ENCODE measurements at places on chromosomes 16 and 17.

GRCh38 chr16:83968306-83968851, 335 bp downstream of the NECAB2 start:
- DNase-seq = no peak
- H3K4me1 ChIP-seq = peaks cover 3% of the 10 kb centered on the region
- no peak overlapping the region for H3K27ac ChIP-seq
- H3K4me3 ChIP-seq = no peak overlapping the region
- H3K36me3 ChIP-seq = peaks cover 3% of the 10 kb centered on the region

- H3K4me3 ChIP-seq = no peak overlapping the region
- H3K4me1 ChIP-seq = peaks cover 12% of the 10 kb centered on the region
- peaks cover 2% of the 10 kb centered on the region for H3K27me3 ChIP-seq
- H3K27ac ChIP-seq = no peak overlapping the region
Observed at GRCh38 chr16:12798846-12799245, 4.8 kb downstream of the CPPED1 start.

DNA sequence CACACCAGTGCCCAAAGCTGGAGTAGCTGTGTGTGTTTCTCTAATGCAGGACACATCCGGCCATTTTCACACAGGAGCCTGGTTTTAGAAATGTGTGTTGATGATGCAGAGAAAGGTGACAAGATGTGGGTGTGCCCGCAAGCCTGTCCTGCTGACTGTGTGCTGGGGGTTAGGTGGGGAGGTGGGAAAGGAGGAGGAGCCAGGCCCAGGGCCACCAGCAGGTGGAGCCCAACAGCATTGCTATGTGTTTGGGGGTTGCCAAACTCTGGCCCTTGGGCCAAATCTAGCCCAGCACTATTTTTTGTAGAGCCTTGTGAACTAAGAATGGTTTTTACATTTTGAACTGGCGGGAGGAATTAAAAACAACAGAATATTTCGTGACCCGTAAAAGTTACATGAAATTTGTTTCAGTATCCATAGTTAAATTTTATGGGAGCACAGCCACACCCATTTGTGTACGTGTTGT, 61.7 kb upstream of the LGALS9 start:
- H3K27me3 ChIP-seq = no peaks in the 10 kb centered on the region
- no peaks in the 10 kb centered on the region for H3K36me3 ChIP-seq
- no peak for DNase-seq

GRCh38 chr17:64250233-64250835, 12.7 kb downstream of the TEX2 start:
- H3K36me3 ChIP-seq = peaks cover 4% of the 10 kb centered on the region
- H3K27ac ChIP-seq = no peak overlapping the region
- peaks cover 19% of the 10 kb centered on the region for H3K4me1 ChIP-seq
- no peak for DNase-seq
- H3K27me3 ChIP-seq = no peaks in the 10 kb centered on the region

DNA sequence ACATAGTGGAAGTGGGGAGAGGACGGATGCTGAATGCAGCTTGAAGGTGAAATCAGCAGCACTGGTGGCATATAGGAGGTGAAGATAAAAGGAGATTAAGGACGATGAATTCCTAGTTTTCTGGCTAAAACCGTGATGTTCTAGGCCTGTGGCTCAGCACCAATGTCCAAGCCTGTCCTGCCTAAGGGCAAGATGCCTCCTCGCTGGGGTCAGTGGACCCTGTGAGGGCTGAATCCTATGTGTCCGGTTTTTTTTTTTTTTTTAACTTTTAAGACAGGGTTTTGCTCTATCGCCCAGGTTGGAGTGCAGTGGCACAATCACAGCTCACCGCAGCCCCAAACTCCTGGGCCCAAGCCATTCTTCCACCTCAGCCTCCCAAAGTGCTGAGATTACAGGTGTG, 12.8 kb downstream of the CPNE2 start:
- no peaks in the 10 kb centered on the region for H3K36me3 ChIP-seq
- no peak for DNase-seq
- H3K4me1 ChIP-seq = peaks cover 13% of the 10 kb centered on the region
- H3K27ac ChIP-seq = peak overlapping the region; percentile 1

- DNase-seq = no peak
- H3K4me1 ChIP-seq = no peaks in the 10 kb centered on the region
- no peak overlapping the region for H3K27ac ChIP-seq
- H3K27me3 ChIP-seq = peaks cover 21% of the 10 kb centered on the region
Observed at GRCh38 chr17:45361451-45361850, 44.6 kb upstream of the MAP3K14 start.

- peaks cover 42% of the 10 kb centered on the region for H3K4me1 ChIP-seq
- H3K27me3 ChIP-seq = no peaks in the 10 kb centered on the region
- DNase-seq = no peak
- peaks cover 47% of the 10 kb centered on the region for H3K36me3 ChIP-seq
- no peak overlapping the region for H3K27ac ChIP-seq
Observed at GRCh38 chr16:80993834-80994233, 12.9 kb downstream of the CMC2 start.

DNA sequence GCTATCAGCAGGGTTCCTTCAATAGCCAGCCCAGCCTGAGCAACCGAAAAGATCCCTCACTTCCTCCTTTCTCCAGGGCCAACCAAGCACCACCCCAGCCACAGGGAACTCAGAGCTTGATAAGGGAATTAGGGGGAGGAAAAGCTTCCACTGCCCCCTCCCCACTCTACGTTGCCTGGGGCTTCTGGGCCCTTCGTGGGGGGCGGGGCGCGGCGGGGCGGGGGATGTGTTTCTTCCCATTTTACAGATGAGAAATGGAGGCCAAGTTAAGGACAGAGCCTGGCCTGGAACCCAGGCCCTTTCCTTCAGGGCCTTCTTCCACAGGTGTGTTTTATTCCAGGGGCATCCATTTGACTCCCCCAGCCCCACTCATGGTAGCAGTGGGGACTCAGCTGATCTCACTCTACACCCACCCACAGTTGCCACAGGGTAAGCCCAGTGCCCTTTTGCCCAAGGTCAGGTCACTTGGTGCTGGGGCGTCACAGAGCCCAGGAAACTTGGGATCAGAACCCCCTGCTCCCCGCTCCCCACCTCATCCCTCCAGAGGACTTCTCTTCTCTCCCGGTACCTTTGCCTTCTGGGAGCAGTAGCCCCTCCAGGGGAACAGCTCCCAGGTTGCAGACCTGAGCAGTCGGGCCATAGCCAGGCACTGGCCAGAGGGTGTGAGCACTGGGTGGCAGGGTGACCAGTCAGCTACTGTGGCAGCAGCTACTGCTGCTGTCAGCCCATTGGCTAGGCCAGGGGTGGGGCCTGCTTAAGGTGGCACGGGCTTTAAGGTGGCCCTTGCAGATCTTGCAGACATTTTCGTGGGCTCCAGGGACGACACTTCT, at the start of gene LDHD:
LDHD (minus strand) TSS at position 700 of the 830 bp plus-strand sequence; CDS start at position 640, 60 bp downstream.
- peaks cover 4% of the 10 kb centered on the region for H3K4me1 ChIP-seq
- H3K36me3 ChIP-seq = no peaks in the 10 kb centered on the region
- no peak within 1 kb of the TSS for H3K27ac ChIP-seq
- DNase-seq = no peak
- no peak within 1 kb of the TSS for H3K4me3 ChIP-seq

- H3K4me3 ChIP-seq = peak overlapping the region; percentile 84
- H3K4me1 ChIP-seq = peaks cover 45% of the 10 kb centered on the region
- H3K27ac ChIP-seq = no peak overlapping the region
- peaks cover 25% of the 10 kb centered on the region for H3K27me3 ChIP-seq
- no peak for DNase-seq
Observed at GRCh38 chr17:68198931-68199836, 48.7 kb upstream of the AMZ2 start.

- no peak overlapping the region for H3K27ac ChIP-seq
- no peaks in the 10 kb centered on the region for H3K27me3 ChIP-seq
- H3K4me3 ChIP-seq = no peak overlapping the region
- DNase-seq = no peak
- peaks cover 2% of the 10 kb centered on the region for H3K4me1 ChIP-seq
- peaks cover 23% of the 10 kb centered on the region for H3K36me3 ChIP-seq
Observed at GRCh38 chr16:53576210-53576609, 73.2 kb upstream of the AKTIP start.

- H3K36me3 ChIP-seq = peaks cover 10% of the 10 kb centered on the region
- H3K4me3 ChIP-seq = peak overlapping the region; percentile 39
- H3K4me1 ChIP-seq = peaks cover 9% of the 10 kb centered on the region
- no peak overlapping the region for H3K27ac ChIP-seq
- H3K27me3 ChIP-seq = no peaks in the 10 kb centered on the region
Observed at GRCh38 chr17:51050291-51051033, 70.2 kb downstream of the SPAG9 start.

DNA sequence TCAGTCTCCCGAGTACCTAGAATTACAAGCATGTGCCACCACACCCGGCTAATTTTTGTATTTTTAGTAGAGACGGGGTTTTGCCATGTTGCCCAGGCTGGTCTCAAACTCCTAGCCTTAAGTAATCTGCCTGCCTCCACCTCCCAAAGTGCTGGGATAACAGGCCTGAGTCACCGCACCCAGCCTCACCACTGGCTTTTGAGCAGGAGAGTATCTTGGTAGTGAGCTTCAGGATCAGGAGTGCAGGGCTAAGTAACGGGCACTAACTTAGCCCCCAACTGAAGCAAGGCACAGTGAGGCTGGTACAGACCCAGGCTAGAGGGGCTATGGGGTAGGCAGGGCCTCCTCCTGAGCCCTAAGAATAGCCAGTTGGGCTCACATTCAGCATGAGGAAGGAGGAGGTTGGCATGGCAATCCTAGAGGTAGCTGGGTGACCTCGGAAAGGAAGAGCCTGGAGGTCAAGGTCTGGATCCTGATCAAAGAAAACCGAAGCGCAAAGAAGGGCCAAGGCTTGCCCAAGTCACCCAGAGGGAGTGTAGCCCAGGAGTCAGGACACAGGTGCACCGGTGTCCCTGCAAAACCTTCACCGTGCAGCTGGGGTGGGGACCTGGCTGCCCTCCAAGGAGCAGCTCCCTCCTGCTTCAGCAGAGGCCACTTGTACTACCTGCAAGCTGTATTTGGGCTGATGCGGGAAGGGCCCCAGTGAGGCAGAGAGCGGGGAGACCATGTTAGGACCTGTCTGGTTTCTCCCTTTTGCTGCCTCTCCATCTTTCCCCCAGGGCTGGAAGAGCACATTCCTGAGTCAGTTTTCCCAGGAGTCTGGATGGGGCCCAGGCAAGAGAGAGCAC, 1.3 kb upstream of the ADGRG5 start:
- H3K27me3 ChIP-seq = no peaks in the 10 kb centered on the region
- H3K4me1 ChIP-seq = peaks cover 65% of the 10 kb centered on the region
- no peak overlapping the region for H3K4me3 ChIP-seq
- no peak for DNase-seq
- H3K36me3 ChIP-seq = no peaks in the 10 kb centered on the region

DNA sequence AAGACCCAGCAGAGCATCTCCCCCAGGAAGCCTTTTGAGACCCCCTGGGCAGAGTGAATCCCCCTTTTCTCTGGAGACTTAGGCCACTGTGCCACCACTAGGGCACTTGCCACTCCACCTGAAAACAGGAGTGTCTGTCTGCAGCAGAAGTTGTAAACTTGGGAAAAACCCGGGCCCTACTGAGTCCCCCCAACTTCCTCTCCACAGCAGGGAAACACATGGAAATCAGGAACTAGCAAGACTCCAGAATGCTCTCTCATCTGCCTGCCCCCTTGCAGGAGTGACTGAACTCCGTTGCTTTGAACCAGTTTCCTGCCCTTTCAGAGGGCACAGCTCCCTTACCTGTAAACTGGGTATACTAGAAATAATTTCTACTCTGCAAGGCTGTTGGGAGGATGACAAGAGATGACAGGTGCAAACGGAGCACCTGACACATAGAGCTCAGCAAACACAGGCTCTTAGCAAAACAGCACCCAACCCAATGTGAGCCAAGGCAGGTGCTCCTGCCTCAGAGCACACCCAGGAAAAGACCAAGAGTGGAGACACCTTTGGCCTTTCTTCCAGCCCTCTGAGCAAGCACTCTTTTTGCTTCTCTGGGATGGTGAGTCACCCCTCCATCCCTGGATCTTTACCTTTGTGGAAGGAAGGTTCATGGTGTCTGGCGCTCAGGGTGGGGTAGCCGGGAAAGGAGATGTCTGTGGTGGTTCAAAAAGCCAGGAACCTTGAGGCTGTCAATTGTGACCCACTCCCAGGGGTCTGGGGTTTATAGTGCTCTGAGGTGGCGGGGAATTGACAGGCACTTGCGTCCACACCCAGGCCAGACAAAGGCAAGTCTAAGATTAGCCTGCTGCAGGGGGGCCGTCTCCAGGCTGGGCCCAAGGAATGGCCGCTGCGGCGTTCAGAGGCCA, at the start of gene HCRT:
HCRT (minus strand) TSS at position 740 of the 908 bp plus-strand sequence; CDS start at position 653, 87 bp downstream.
- H3K4me3 ChIP-seq = peak within 1 kb of the TSS; percentile 91
- H3K4me1 ChIP-seq = peaks cover 42% of the 10 kb centered on the region
- no peaks in the 10 kb centered on the region for H3K36me3 ChIP-seq
- peaks cover 3% of the 10 kb centered on the region for H3K27me3 ChIP-seq
